Stimulated activated CD4-positive, alpha-beta T cell treated with anti-CD3 and anti-CD28 coated beads, Interleukin-15, amount 100 ng/mL, for 48 hours (primary cell): ENCODE measurements at places on chromosomes 2 and 18.

GRCh38 chr2:72032481-72033041 lies 115.1 kb downstream of the CYP26B1 start:
- DNase-seq: no peak

DNA sequence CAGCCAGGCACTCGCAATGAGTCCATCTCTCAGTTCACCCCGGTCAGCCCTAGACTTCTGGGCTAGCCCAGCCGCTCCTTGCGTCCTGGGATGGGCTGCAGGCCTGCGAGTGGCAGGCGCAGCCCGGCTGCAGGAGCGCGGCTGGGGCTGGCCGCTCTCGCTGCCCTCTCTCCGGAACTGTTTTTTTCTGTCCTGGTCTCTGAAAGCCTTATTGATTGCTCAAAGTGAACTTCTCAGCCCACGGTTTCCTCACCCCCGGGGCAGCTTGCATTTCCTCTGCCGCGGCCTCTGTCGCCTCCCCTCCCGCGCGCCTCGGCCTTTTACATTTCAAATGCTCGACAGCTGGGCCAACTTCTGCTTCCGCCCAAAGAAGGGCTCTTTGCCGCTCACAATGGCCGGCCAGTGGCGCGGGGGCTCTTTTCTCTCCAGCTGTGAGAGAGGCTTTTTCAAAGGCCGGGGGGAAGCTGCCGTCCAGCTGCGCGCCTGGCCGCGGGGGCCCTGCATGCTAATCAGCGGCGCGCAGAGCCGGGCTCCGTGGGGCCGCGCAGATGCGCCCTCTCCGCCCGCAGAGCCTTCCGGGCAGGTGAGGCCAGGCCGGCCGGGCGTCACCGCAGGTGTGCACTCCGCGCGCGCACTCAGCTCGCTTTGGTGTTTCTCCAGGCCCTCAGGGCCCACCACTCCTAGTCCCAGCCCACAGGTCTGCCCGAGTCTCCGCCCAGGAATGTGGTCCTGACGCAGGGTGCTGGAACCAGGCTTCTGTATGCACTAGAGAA lies 513.8 kb downstream of the RNF144A start:
- DNase-seq: no peak

DNA sequence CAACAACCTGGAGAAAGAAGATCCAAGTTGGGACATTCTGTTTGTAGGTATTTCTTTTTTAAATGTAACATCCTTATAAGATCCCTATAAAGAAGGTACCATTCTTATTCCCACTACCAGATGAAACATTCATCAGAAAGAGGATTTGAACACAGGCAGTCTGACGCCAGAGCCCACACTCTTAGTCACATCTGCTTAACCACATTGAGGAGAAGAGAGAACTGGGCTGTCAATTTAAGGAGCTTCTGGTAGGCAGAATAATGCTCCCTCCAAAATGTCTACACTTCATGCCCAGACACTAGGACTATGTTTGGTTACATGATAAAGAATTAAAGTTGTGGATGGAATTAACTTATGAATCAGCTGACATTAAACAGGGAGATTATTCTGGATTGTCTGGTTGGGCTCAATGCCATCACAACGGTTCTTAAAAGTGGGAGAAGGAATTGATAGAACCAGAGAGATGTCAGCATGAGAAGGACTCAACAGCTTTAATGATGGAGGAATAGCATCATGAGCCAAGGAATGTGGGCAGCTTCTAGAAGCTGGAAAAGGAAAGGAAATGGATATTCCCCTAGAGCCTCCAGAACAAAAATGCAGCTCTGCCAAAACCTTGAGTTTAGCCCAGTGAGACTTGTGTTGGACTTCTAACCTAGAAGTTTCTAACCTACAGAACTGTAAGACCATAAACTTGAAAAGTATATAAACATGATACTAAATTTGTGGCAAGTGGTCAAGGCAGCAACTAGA lies 82.2 kb downstream of the KLF7 start:
- DNase-seq: no peak

DNA sequence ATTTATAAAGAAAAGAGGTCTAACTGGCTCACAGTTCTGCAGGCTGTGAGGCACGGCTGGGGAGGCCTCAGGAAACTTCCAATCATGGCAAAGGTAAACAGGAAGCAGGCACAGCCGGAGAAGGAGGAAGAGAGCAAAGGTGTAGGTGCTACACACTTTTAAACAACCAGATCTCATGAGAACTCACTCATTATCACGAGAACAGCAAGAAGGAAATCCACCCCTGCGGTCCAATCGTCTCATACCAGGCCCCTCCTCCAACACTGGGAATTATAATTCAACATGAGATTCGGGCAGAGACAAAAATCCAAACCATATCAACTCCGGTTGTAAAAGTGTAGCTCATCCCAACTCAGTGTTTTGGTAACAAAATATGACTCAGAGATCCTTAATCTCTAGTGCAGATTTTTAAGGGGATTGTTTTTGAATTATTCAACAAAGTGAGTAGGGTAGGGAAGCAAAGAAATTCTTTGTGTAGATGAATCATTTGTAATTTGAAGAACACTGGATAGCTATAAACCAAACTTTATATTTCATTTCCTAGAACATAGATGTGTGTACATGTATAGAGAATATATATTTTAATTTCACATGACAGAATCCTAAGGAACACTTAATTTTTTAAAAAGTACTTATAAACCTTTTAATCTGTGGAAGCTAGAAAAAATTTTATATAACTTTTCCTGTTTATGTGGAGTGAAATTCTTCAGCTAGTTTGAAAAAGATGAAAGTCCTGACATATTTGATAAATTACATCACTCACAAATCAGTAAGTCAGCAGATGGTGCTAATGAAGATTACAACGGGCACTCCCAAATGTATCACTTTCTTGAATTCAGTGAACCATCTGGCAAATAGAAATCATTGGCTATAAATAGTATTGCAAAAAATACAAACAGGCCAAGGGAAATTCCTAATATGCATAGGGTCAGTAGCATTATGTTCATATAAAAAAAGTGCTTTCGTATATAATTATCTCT lies 130.1 kb downstream of the OLA1 start:
- DNase-seq: no peak

DNA sequence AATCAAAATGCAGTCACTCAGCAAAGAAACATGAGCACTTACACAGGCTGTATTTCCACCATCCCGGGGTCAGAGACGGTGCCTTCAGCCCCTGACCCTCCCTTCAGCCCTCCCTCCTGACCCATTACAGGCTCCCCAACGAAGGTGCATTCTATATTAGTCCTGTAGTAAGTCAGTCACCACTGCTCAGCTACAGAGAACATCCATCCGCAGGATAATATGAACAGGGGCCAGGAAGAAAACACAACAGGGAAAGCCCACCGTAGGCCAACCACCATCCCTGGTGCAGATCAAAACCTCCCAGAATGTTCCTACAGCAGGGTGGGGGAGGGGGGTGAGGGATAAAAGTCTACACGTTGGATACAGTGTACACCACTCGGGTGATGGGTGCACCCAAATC lies 15.1 kb downstream of the PXDN start:
- DNase-seq: no peak

DNA sequence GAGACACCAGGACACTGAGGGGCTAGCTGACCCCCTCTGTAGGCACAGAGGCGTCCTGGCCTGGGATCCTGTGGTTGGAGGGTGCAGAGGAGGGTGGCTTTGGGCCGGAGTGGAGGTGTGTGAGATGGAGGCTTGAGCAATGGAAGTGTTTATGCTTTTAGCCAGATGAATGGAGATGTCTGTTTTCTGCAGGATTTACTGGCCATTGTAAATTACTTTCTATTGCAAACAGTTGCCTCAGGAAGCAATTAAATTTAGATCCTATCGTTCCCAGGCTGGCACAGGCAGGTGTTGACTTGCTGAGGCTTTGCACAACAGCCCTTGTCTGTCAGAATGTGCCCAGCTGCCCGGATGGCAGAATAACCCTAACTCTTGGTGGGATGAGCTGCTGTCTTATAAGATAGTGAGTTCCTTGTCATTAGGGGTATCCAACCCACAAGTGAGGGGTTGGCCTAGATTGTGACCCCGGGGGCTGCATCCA lies 1.8 kb upstream of the ARID5A start:
- no peak for DNase-seq

DNA sequence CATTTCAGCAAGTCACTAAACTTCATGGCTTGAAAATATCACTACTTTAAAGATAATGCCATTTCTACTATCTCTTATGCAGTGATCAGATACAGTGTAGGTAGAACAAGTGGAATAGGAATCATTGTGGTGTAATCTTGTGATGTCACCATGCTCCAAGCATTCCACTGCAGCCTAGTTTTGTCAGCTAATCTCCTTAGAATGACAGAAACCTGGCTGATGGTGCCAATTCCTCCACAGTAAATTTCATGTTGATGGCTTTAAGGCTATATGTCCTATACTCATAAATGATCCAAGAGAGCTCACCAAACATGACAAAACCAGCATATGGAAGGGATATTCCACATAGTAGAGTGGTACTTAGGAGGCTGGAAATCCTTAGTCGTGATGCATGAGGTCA lies 184.9 kb downstream of the PDE1A start:
- no peak for DNase-seq

DNA sequence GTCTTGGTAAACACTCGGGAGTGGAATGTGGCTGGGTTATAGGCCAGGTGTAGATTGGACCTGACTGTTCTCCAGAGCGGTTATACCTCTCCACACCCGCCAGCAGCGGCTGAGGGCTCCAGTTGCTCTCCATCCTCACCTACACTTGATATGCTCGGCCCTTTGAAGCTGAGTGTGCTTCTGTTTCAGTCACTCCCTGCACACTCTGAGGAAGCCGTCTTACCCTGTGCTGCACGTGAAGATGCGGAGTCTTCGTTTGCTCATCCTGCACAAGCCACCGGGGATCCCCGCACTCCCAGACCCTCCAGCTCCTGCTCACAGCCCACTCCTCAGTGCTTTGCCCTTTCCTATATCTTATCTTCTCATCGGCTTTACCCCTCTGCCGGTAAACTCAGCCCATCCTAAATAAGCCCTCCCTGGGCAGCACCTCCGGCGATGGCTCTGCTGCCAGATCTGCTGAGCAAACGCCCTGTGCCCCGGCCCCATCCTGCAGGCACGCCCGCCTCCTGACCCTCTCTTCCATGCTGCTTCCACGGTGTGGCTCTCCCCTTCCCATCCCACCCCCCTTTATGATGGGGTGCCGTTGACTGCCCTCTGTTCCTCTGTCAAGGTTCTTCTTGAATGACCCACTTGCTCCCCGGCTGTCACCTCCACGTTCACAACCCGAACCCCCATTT lies 47.3 kb upstream of the ODC1 start:
- no peak for DNase-seq

GRCh38 chr2:29063646-29064345 lies 10.5 kb downstream of the PCARE start:
- no peak for DNase-seq

DNA sequence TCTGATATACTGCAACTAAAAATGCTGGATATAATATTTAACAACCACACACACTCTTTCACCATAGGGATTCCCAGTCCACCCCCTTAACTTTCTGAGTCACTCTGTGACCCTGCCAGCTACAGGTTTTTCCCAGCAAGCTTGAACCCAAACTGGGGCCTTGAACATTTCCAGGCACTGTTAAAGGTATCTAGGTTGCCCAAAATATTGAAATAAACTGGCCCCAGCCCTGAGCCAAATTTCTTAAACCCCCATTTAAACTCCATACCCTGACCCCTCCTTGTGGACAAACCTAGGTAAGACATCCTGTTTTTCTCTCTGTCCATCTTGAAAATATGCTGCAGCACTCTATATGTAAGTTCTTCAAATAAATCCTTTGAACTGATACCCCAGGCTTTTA lies 19.7 kb upstream of the DCTN1 start:
- no peak for DNase-seq

DNA sequence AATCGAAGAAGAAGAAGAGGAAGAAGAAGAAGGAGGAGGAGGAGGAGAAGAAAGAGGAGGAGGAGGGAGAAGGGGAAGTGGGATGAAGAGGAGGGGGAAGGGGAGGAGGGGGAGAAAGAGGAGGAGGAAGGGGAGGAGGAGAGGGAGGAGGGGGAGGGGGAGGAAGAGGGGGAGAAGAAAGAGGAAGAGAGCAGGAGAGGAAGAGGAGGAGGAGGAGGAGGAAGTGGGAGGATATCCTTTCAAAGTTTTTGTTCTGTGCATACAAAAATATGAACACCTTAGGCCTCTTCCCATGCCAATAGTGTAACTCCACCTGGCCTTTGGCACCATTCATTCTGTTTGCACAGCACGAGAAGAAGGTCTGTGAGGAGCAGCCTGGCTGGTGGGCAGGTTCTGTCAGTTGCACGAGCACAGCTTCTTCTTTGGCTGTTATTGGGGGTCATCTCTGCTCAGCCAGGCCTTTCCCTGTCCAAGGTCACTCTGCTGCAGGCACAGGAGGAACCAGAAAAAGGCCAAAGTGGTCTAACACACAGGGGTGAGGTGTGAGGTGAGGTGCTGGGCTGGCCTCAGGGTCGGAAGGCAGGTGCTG lies 25.8 kb upstream of the PLB1 start:
- DNase-seq: no peak

GRCh38 chr2:168978461-168978861 lies 52.7 kb downstream of the ABCB11 start:
- no peak for DNase-seq

DNA sequence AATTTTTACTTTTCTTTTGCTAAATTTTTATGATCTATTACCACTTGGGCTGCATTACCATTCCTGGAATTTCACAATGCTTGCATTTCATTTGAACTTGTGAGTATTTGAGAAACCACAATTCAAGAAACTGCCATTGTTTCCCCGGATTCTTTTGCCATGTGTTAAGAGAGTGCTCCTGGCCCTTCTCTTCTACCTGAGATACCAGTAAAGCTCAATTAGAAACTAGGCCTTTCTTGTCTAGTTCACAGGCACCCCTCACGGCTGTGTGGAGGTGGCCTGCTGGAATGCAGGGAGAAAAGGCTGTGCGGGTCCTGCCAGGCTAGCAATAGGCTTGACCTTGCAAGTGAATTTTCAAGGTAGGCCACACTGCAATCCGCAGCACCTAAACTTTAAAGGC lies 40.8 kb downstream of the ZEB2 start:
- no peak for DNase-seq

DNA sequence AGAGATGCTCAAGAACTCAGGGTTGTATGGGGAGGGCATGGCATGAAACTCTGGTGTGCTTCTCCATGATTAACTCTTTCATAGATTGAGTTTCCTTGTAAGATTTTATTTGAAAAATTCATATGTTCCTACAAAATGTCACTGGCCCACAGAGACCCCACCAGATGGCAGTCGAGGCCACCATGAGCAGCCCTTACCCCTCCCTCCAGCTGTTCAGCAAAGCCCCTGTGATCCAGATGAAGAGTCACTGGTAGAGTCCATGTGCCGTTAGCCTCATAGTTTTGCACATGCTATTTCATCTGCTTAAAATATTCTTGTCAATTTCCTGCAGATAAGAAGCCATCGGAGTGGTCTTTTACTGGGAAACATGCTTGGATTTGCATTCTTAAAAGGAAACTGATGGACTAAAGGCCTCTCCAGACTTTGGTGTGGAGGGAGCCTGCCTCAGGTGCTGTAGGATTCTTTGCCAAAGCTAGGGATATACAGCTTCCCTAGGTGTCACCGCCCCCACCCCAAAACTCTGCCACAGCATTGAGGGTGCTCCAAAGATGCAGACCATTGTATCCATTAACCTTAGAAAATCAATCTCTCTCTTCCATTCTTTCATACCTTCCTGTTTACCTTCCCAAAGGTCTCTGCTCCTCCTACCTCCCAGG lies 18.8 kb downstream of the ZNF385B start:
- no peak for DNase-seq
